ENCODE measurements at places on chromosomes 11 and 22.

DNA sequence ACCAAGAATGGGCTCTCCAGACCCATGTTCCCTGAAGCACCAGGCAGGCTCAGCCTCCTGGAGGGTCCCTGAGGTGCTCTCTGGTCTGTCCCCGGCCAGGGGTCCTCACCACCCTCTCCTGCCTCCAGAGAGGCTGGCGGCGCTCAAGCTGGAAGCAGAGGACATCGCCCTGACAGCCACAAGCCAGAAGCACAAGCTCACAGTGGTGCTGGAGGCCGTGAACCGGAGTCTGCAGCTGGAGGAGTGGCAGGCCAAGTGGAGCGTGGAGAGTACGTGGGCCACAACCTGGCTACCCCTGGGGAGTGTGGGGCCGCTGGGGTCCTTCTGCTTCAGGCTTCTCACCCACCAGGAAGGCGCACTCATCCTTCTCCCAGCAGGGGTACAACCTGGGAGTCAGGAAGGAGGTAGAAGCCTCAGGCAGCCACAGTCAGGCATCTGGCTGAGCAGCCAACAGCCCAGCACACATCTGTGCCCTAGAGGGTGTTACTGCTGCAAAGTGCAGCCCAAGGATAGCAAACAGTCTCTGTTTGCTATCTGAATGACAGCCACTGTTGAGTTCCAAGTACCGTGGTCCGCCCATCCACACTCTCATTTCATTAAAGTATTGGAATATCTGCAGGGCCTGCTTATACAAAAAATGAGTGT, 8.4 kb downstream of the PARVG start:
- no peak for DNase-seq

- DNase-seq, result no peak
Measured at GRCh38 chr11:61851113-61851899, 23.2 kb downstream of the FADS2 start.

- DNase-seq, result no peak
Measured at GRCh38 chr22:39128508-39128907, 24.0 kb downstream of the CBX7 start.

GRCh38 chr11:128664317-128664716, 29.6 kb upstream of the FLI1 start:
- no peak for DNase-seq

- DNase-seq, result no peak
Measured at GRCh38 chr11:2911785-2912391, 17.3 kb downstream of the PHLDA2 start.

GRCh38 chr11:705646-706438, at the start of gene EPS8L2:
TSS of gene EPS8L2 (plus strand) at chr11:706231. CDS start at chr11:709408, 3,177 bp downstream.
- DNase-seq, result no peak

GRCh38 chr11:133934599-133935550, 21.9 kb downstream of the IGSF9B start:
- no peak for DNase-seq

GRCh38 chr22:50530877-50531545, 1.2 kb upstream of the TYMP start:
- DNase-seq, result peak; percentile 81

DNA sequence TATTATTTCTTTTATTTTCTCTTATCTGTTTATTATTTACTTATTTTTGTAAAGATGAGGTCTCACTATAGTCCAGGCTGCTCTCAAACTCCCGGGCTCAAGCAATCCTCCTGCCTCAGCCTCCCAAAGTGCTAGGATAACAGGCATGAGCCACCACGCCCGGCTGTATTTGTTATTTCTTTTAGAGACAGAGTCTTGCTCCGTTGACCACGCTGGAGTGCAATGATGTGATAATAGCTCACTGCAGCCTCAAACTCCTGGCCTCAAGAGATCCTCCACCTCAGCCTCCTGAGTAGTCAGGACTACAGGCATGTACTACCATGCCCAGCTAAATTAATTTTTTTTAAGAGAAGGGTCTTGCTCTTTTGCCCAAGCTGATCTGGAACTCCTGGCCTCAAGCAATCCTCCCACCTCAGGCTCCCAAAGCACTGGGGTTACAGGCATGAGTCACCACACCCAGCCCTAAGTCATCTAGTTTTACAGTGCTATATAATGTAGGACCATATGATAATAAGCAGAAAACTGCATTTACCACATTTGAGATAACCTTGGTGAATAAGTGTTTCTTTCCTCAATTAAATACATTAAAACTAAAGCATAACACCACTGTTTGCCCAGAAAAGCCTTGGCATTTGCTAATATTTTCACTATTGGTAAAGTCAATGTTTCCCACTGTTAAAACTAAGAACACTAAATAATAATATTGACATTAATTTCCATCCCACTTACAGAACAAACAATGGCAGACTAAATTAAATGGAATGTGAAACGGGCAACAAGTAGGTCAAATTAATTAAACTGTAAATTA, 127.5 kb downstream of the SIK3 start:
- no peak for DNase-seq

DNA sequence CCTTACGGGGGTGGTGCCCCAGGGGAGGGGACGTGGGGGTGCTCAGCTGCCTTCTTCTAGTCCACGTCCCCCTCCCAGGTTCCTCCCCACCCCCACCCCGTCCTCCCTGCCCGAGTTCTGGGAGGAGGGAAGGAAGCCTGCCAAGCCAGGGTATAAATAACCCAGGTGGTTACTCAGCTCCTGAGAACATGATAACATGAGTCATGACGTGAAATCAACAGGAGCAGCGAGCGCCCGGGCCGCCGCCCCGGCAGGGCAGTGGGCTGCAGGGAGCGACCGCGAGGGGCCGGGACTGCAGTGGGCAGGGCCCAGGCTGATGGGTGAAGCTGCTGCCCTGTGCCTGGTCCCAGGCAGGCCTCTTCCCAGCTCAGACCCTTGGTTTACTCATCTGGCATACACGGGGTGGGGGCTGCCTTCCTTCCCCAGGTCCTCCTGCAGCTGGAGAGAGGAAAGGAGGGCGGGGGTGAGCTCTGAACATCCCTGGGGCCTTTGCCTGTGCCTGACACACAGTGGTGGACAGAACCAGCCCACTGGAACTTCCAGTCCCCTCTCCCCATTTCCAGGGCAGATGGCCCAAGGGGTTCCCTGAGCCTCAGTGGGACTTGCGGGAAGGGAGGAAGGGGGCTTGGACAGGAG, 8.8 kb upstream of the PDGFB start:
- peak; percentile 41 for DNase-seq

DNA sequence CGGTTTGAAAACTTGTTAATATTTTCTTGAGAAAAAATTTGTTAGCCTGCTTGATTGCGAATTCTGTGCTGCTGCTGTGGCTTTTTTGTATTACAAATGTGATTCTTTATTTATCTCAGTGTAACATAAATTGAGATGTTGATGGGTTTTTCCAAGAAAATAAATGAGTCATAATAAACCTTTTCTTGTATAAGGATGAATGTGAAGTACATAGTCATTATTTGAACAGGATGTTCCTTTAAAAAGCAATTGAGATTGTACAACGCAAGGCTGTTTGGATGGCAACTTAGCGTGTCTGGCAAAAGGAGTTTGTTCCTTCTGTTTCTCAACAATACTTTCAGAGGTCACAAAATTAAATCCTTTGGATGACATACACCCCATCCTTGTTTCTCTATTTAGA, 24.6 kb upstream of the CARD18 start:
- DNase-seq, result no peak

DNA sequence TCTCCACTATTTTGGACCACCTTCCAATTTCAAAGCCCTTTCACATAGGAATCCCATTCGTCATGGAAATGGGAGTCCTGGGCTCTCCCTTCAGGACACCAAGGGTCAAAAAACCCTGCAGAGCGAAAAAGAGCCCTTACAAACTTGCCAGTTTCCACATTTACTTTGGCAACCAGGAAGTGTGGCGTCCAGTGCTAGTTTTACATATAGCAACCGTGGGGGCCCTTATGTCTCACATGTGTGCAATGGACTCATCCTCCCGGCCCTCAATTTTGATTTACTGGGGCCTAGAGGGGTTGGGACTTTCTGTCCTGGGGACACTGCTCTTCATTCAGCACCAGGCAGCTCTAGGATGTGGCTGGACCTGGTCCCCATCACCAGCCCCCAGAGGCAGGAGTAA, 33.7 kb downstream of the DAGLA start:
- DNase-seq, result no peak

- no peak for DNase-seq
Measured at GRCh38 chr11:106384429-106384828, 307.0 kb downstream of the AASDHPPT start.

- DNase-seq, result no peak
Measured at GRCh38 chr11:61151545-61152252, 9.5 kb downstream of the VPS37C start.

- no peak for DNase-seq
Measured at GRCh38 chr22:21598302-21598701, 30.8 kb downstream of the UBE2L3 start.

GRCh38 chr22:46774253-46774979, 12.0 kb downstream of the TBC1D22A start:
- peak; percentile 29 for DNase-seq

GRCh38 chr11:130512662-130513061, 64.2 kb downstream of the ADAMTS15 start:
- no peak for DNase-seq

DNA sequence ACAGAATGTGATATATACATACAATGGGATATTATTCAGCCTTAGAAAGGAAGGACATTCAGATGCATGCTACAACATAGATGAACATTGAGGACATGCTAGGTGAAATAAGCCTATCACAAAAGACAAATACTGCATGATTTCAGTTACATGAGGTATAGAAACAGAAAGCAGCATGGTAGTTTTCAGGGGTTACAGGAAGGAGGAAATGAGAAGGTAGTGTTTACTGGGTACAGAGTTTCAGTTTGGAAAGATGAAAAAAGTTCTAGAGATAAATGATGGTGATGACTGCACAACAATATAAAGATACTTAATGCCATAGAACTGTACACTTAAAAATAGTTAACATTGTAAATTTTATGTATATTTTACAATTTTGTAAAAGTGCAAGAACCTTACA, 266.7 kb upstream of the C11orf87 start:
- DNase-seq, result no peak

DNA sequence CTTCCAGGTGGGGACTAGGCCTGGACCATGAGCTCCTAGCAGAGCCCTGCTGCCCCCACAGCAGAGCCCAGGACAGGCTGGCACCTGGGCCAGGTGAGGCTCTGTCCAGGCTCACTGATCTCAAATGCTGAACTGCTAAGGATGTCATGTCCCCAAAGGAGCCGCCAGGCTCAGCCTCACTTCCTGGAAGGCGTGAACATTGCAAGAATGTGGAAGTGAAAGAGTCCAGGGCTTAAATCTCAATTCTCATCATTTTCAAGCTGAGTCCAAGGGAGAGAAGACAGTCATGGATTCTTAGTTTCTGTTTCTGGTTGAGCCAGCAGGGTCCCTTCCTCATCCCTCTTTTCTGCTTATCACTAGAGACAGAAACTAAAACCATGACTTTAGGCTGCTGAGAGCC, 5.0 kb downstream of the ASCL2 start:
- peak; percentile 32 for DNase-seq

All from CD4-positive, alpha-beta T cell treated with Interleukin-4 for 4 hours (primary cell).